Nucleus accumbens (tissue), 56 donors: ENCODE measurements at places on chromosomes 7 and 10.
A peak's percentile ranks its signal among the peaks of the same experiment; 100 is the strongest.

DNA sequence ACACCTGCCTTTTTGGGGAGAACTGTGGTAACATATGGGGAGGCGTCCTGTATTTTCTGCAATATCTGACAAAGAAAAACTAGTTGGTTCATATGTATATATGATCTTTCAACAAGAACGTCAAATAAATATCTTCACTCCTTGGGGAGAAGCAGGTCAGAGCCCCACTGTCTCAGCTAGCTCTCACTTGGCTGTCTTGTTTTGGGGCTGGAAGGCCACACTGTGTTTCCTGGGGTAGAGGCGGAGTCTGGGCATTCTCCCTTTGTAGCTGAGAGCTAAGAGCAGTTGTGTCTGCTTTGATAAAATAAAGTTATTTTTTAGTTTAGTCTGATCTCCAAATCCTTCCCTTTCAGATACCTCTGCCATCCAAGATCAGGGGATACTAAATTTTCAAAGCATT is 83.9 kb upstream of the IGFBP3 start:
- no peak for DNase-seq

GRCh38 chr7:45359776-45360175 is 202.2 kb downstream of the RAMP3 start:
- DNase-seq: no peak

GRCh38 chr10:4137299-4137698 is 352.3 kb upstream of the KLF6 start:
- DNase-seq: no peak

DNA sequence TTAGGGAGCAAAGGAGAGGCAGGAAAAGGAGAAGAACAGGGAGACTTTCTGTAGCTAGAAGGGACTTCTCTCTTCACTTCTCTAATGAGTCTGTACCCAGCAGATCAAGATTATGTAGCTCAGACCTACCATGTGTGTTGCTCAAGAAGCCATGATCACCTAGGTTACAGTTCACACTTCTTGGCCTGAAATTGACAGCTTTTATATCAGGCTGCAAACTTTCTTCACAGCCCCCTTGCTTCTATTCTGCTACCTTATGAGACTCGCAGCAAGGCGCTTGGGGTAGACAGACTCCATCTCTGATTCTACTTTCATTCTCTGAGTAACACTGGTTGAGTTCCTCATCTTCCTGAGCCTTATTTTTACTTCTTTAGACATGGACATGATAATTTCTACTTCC is 19.6 kb upstream of the GIMAP2 start:
- DNase-seq: no peak

- DNase-seq: no peak
These were observed 152.1 kb upstream of the GHITM start for GRCh38 chr10:83987216-83987615.

GRCh38 chr7:10939237-10939910 is 34.3 kb upstream of the PHF14 start:
- DNase-seq: peak; percentile 48

DNA sequence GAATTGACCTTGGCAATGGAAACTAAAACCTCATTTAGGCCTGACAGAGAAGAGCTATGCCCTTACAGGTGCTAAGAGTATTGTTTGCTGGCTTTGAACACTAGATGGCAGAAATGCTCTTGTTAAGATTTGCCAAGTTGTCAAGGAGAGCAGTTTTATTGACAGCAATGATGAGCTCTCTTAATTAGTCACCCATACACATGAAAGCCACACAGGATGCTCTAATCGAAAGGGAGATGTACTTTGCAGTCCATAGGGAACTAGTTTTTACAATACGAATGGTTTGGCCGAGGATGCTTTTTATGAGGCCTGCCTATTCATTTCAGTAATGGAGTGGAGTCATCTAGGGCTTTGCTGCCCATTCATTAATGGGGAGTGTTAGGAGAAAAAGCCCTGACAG is 45.4 kb upstream of the MBL2 start:
- DNase-seq: no peak

DNA sequence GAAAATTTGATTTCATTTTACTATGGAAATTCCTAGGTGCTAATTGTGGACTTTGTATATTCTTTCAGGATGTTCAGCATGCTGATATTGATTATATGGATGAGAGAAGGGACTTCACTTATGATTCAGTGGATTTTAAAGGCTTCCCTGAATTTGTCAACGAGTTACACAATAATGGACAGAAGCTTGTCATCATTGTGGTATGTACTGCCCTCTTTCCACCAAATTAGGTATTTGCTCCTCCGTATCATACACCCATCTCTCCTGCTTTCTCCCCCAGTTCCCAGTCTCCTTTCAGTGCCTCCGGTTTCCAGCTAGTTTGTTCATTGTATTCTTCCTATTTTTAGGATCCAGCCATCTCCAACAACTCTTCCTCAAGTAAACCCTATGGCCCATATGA is 34.6 kb downstream of the MGAM start:
- DNase-seq: no peak

- DNase-seq: no peak
These were observed 74.4 kb downstream of the RAB11FIP2 start for GRCh38 chr10:117972168-117972837.

DNA sequence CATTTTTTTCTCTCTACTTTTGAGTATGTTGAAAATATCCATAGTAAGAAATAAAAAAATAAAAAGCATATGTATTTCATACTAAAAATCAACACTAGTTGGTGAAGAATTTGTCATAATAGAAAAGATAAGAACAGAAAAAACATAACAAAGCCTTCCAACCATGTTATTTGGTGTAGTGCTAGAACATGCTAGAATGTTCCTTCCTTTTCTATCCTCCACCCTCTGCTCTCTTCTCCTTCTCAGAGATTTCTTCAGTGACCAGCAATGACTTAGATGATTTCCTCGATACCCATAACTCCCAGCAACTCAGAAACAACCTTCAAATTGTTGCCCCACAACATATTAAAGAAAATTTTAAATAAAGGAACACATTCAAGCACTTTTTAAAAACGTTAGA is 2.6 kb downstream of the ZC3HAV1 start:
- DNase-seq: no peak

DNA sequence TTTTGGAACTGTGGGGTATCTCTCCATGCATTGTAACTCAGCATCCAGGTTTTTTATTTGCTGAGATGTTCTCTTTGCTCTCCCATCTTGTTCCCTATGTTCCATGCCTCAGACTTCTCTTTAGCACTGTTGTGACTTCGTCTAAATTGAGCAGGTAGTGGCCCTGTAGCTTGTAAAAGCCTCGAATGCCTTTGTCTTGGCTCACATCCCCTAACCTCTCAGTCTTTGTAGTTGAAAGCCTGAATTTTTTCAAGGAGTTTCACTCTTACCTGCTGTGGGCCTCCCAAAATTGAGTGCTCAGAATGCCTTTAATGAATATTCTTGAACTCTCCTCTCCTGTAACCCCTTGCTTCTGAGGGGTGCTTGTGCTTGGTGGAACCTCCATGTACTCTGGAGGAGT is 1137.3 kb downstream of the REEP3 start:
- no peak for DNase-seq

- DNase-seq: no peak
These were observed 43.3 kb downstream of the GPR37 start for GRCh38 chr7:124722292-124722691.

DNA sequence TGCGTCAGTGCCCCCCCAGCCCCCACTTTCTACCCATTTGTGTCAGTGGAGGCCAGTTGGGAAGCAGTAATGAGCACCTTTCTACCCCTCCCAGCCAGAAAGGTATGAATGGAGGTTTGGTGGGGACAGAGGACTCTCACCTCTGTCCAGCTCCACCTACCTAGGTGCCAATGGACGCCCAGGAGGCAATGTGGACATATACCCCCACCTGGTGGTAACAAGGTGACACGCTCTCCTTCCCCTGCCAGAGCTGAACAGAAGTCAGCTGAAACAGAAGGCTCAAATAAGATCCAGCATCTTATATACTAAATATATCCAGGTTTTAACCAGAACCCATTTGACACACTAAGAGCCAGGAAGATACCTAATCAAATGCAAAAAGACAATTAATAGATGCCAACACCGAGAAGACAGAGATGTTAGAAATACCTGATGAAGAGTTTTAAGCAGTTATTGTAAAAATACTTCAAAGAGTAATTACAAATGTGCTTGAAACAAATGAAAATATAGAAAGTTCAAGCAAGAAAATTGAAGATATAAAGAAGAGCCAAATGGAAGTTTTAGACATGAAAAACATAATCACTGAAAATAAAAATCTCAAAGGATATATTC is 18.4 kb upstream of the SORCS3 start:
- no peak for DNase-seq

GRCh38 chr7:46619723-46620310 is 698.7 kb upstream of the IGFBP3 start:
- no peak for DNase-seq

DNA sequence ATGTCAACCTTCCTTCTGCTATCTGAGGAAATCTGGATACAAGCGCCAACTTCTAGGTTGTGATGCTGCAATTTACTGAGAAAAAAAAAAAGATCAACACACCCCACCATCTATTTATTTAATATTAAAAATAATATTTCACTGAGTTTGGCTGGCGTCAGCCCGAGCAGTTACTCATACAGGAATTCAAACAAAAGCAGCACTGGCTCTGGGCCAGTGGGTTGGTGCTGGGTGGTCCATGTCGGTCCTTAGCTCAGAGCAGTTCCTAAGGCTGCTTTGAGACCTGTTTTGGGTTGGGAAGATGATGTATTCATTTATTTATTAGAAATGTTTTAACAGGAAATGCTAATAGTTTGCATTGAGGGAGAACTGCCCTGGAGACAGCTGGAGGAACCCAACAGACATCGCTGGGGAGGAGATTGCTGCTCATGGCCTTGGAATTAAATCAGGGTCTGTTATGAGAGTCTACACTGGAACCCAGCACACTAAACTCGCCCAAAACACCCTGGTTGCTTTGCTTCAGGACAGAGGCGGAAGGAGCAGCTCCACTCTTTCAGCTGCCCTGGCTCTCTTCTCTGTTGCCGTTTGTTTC is 36.3 kb upstream of the GOT1 start:
- DNase-seq: no peak

- DNase-seq: no peak
These were observed 12.0 kb upstream of the GSDME start for GRCh38 chr7:24769014-24769830.

- DNase-seq: no peak
These were observed 15.3 kb downstream of the ZFAND4 start for GRCh38 chr10:45657033-45657926.

GRCh38 chr7:114622221-114622620 is 207.6 kb downstream of the FOXP2 start:
- no peak for DNase-seq

GRCh38 chr10:120805014-120805812 is 45.9 kb upstream of the WDR11 start:
- DNase-seq: no peak

GRCh38 chr10:122637376-122637775 is 62.3 kb downstream of the C10orf120 start:
- no peak for DNase-seq

DNA sequence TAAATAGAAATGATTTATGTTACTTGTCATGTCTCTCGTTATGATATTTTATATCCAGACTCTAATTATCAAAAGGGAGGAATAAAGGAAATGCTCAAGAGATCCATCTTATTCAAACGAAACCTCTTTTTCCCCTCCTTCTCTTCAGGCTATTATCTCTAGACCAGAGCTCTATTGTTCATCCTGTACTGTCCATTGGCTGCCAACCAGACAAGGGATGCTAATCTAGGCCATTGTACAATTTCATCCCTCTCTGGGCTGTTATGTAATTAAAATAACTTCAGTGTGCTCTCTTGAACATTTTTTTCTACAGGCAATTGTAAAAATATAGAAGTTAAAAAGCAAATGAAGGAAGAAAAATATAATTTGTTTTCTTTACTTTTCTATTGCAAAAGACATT is 220.4 kb downstream of the HDAC9 start:
- no peak for DNase-seq

DNA sequence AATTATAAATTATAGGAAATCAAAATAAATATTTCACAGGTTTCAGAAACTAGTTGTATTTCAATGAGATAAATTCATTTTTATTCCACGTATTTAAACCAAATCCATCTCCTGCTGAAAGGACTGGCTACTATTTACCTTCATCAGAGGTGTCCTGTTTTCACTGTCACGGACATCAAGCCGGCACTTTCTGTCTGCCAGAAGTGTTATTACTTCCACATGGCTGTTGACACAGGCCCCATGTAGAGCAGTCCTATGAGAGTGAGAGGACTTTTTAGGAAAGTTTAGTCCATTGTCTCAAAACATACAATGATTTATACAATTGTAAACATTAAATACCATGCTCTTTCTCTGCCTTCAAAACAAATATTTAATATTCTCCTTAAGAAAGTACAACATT is 100.4 kb upstream of the ACBD5 start:
- DNase-seq: no peak

- no peak for DNase-seq
These were observed 111.0 kb upstream of the PLXDC2 start for GRCh38 chr10:19705250-19705649.

DNA sequence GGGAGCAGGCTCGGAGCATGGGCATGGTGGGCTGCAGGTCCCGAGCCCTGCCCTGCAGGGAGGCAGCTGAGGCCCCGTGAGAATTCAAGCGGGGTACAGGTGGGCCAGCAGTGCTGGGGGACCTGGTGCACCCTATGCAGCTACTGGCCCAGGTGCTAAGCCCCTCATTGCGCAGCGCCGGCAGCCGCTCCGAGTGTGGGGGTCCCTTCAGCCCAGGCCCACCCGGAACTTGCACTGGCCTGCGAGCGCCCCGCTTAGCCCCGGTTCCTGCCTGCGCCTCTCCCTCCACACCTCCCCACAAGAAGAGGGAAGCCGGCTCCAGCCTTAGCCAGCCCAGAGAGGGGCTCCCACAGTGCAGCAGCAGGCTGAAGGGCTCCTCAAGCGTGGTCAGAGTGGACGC is 250.7 kb downstream of the CRPPA start:
- DNase-seq: no peak

- no peak for DNase-seq
These were observed 15.9 kb downstream of the LAMB4 start for GRCh38 chr7:108114117-108114841.

- DNase-seq: peak; percentile 29
These were observed at the start of gene PLAU for GRCh38 chr10:73910764-73911552. PLAU (plus strand) TSS chr10:73911132; CDS start chr10:73911556, 424 bp downstream.

DNA sequence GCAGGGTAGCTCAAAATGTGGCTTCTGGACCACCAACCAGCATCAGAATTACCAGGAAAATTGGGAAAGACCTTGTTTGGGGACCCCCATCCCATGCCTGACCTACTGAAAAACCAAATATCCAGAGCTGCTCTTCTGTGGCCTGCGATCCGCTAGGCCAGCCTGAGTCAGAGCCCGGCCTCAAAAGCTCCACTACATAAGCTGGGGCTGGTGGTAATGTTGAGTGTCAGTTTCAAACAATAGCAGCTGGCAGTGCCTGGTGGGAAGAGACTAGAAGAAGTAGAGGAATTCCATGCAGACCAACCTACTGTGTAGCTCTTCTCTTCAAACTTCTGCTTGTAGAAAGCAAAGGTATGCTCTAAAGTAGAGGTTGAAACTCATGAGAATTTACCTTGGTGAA is 52.0 kb downstream of the KLRG2 start:
- peak; percentile 28 for DNase-seq
